ENCODE measurements at places on chromosomes 3 and 15.

DNA sequence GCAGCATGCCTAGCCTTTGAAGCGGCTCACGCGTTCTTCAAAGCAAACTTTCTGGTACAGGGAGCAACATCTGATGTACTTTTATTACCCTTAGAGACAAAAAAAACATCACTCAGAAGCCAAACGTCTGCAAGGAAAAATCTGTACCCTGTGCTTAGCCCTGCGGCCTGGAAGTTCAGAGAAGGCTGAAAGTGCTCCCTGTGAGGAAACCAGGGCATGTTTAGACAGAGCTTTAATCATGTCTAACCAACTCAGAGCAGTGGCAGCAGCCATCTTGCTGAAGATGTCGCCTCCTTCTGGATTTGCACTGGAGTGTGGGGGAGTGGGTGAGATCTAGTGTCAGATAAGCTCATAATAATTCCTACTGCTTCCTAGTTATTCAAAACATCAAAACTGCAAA lies 170.4 kb downstream of the P3H2 start:
- DNase-seq: no peak

GRCh38 chr3:100209948-100210771 lies 50.6 kb upstream of the TBC1D23 start:
- DNase-seq: peak; percentile 43

- DNase-seq: peak; percentile 66
Observed at GRCh38 chr15:35427091-35427490, 118.9 kb downstream of the DPH6 start.

DNA sequence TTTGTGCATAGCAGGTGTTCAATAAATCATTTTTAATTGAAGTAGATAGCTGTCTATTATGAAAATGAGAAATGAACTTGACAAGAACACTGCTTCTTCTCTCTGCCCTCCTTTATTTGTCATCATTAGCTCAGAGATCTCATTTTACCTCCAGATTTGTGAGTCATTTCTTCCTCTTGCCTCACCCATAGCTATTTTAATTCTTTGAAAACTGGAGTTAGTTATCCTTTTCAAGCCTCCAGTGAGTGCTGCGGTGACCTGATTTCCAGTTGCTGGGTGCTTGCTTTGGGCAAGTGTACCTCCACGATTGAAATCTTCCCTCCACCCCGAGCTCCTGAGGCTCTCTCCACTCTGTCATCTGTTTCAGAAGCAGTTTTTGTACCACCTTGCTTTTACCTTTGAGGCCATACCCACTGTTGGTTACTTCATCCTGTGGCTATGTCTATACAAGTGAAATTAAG lies 114.6 kb downstream of the NFKBIZ start:
- DNase-seq: peak; percentile 86

GRCh38 chr15:79394231-79394630 lies 37.9 kb upstream of the MINAR1 start:
- DNase-seq: peak; percentile 83

GRCh38 chr3:30292192-30292893 lies 314.1 kb upstream of the TGFBR2 start:
- DNase-seq: peak; percentile 51

GRCh38 chr15:79028411-79028964 lies 62.1 kb downstream of the RASGRF1 start:
- DNase-seq: peak; percentile 48

GRCh38 chr3:46440531-46441294 lies 24.0 kb downstream of the LTF start:
- no peak for DNase-seq

GRCh38 chr15:89492934-89493631 lies 3.3 kb downstream of the RHCG start:
- no peak for DNase-seq

DNA sequence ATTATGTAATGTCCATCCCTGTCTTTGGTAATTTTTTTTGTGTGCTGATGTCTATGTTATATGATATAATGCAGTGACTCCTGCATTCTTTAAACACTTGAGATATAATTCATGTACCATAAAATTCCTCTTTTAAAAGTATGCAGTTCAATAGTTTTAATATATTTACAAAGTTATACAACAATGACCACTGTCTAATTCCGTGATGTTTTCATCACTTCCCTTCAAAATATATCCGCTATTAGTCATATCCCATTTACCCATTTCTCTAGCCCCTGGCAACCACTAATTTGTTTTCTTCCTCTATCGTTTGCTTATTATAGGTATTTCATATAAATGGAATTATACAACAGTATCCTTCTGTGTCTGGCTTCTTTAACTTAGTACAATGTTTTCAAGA lies 64.9 kb upstream of the SUCLG2 start:
- no peak for DNase-seq

- no peak for DNase-seq
Observed at GRCh38 chr15:69158201-69158842, 2.1 kb upstream of the GLCE start.

GRCh38 chr15:64921711-64922110 lies 10.0 kb downstream of the ANKDD1A start:
- DNase-seq: no peak

DNA sequence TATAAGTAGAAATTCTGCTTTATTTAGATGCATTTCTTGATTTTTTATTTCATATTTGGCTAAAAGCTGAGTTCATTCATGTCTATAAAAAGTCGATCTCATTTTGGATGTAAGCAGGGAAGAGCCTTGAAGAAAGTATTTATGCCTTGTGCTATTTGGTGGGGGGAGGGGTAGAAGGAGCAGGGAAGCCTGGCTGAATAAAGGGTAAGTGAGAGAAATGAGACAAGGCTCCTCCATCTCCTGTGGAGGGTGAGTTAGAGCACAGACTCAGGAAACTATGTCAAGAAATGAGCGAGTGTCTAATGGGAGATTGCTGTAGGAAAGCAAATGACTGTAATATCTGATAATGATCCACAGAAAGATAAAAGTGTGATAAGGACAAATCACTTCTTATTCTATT lies 121.8 kb upstream of the ATP11B start:
- DNase-seq: peak; percentile 22

GRCh38 chr3:112739252-112739965 lies 98.5 kb upstream of the CCDC80 start:
- DNase-seq: peak; percentile 76

Data from GM23248 (cell line).